ENCODE measurements at places on chromosomes 11 and 22.

GRCh38 chr22:18970176-18970947 is 34.3 kb upstream of the PRODH start:
- DNase-seq = peak; percentile 37

GRCh38 chr11:33651990-33652389 is 48.6 kb downstream of the C11orf91 start:
- DNase-seq = no peak

DNA sequence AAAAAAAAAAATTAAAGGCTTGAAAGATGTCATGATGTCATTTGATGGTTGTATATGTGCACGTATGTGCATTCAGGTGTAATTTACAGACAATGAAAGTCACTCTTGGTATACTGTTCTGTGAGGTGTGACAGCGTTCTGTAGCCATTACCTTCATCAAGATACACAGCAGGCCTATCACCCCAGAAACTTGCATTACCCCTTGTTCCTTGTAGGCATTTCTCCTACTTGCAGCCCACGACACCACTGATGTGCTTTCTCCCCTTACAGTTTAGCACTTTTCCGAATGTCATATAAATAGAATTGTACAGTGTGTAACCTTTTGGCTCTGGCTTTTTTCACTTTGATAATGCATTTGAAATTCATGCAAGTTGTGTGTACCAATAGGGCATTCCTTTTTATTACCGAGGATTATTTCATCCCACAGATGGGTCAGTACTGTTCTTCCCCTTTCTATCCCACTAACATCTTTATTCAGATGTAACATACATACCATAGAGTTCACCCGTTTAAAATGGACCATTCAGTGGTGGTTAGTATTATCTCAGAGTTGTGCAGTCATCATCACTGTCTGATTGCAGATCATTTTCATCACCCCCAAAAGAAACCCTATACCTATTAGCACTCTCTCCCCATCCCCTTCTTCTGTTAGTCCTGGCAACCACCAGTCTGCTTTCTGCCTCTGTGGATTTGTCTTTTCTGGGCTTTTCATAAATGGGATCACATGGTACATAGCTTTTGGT is 30.3 kb downstream of the BCR start:
- DNase-seq = no peak

DNA sequence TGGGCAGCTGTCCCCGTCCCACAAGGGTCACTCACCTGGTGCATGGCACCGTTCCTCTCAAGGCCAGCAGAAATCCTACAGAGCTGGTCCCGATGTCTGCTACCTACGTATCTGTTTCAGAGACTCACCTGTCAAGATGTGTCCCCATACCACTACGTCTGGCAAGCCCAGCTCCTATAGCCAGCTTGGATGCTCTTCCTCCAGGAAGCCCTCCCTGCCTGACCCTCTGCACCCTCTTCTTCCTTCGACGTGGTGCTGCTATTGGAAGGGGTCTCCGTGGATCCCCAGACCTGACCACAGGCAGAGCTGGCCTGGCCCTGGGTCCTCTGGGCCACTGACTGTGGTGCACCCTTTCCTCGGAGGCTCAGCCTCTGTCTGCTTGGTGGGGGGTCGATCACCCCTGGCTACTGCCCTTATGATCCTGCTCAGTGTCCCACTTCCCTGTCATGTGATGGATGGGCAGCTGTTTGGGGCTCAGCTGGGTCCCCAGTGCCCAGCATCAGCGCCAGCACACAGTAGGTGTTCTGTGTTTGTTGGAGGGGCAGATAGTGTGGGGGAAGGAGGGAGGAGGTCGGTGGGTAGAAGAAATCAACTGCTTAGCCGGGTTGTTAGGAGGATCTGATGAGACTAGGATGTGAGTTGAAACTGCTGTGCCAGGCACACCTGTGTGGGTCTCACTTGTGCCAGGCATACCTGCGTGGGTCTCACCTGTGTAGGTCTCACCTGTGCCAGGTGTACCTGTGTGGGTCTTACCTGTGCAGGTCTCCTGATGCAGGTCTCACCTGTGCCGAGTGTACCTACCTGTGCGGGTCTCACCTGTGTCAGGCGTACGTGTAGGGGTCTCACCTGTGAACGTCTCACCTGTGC is 21.7 kb upstream of the ARHGAP8 start:
- DNase-seq = no peak

GRCh38 chr11:133965031-133965601 is 8.3 kb upstream of the IGSF9B start:
- DNase-seq = no peak

- peak; percentile 37 for DNase-seq
Observed at GRCh38 chr11:113690619-113691569, 15.2 kb downstream of the TMPRSS5 start.

DNA sequence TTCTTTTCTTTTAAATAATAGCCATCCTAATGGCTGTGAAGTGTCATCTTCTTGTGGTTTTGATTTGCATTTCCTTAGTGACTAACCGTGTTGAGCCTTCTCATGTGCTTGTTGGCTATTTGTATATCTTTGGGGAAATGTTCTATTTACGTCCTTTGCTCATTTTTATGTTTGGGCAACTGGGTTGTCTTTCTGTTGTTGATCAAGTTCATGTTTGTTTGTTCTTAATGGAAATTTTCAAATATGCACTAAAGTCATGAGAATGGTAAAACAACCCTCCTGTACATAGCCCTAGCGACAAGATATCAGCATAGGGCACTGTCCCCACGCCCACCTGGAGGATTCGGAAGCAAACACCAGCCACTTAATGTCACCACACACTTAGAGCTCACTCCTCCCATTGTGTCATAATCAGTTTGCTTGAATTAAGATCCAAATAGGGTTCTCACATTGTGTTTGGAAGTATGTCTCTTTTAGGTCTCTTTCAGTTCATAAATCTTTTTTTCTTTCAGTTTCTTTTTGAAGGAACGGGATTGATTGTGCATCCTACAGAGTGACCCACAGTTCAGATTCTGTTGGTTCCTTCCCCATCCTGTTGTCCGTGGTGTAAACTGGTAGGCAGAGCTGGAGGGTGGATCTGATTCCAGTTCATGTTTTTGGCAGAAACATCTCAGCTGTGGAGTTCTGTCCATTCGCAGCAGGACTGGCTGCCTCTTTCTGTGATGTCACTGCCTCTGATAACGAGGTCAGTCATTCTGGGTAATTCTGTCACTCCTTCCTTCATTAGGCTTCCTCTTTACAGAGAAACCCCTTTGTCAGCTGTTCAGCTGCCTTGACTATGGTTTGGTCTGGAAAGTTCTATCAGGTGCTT is 26.4 kb upstream of the ADORA2A start:
- no peak for DNase-seq

DNA sequence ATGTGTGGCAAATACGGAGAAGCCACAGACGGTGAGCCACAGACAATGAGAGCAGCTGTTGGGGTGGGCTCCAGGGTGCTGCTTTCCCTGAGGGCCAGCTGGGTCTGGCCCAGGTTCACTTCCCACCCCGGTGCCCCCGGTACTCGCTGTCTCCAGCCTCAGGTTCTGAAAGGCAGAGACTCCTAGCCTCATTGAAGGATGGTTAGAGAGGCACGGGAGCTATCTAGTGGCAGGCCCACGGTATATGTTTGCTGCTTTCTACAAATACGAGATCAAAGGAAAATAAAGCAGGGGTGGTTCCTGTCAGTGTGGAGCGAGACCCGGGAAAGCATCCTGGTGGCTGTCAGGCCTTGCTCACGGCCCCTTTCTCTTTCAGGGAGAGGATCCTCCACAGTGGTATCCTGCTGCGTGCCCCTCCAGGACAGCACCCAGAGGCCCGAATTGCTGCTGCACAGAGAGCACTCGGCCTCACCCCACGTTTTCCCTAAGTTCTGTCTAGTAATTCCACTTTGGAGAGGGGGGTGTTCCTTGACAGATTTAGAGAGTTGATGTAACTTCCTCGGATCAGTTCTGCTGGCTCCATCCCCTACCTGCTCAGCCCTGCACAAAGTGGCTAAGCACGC is 3.0 kb downstream of the TMEM80 start:
- DNase-seq = no peak

DNA sequence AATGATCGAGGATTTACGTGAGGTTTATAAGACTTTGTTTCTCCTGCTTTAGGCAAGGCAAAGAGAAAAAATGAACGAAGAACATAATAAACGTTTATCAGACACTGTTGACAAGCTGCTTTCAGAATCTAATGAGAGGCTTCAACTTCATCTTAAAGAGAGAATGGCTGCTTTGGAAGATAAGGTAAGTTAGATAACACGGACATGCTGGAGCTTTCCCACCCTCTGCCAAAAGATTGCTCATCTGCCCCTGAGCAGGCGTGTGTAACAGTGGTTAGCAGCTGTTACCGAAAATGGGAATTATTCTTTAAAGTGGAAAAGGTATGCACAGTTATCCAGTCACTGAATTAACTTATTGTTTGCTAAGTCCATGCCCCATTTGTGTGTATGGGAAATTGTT is 62.8 kb upstream of the CTTN start:
- no peak for DNase-seq

- no peak for DNase-seq
Observed at GRCh38 chr11:77442394-77443053, 31.4 kb downstream of the PAK1 start.

GRCh38 chr11:44748606-44749005 is 21.8 kb downstream of the TSPAN18 start:
- DNase-seq = no peak

DNA sequence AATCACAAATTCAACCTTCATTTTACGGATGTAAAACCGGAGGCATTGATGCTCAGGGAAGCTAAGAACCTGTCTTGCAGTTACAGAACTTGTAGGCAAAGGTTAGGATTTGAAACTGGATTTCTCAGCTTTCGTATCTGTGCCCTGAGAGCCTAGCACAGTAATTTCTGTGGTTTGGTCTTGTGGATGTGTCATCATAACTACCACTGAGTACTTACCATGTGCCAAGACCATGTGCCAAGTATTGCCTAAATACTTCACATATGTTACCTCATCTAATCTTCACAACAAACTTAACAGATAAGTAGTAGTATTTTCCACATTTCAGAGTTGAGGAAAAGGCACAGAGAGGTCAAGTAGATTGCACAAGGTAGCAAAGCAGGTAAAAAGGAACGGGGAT is 140.7 kb downstream of the NXPE2 start:
- DNase-seq = no peak

- DNase-seq = no peak
Observed at GRCh38 chr11:123427405-123427804, 2.7 kb upstream of the GRAMD1B start.

- no peak for DNase-seq
Observed at GRCh38 chr11:12786450-12786849, 112.2 kb downstream of the TEAD1 start.

- no peak for DNase-seq
Observed at GRCh38 chr22:46848197-46848596, 85.7 kb downstream of the TBC1D22A start.

GRCh38 chr11:109034339-109034696 is 369.4 kb downstream of the DDX10 start:
- DNase-seq = no peak

DNA sequence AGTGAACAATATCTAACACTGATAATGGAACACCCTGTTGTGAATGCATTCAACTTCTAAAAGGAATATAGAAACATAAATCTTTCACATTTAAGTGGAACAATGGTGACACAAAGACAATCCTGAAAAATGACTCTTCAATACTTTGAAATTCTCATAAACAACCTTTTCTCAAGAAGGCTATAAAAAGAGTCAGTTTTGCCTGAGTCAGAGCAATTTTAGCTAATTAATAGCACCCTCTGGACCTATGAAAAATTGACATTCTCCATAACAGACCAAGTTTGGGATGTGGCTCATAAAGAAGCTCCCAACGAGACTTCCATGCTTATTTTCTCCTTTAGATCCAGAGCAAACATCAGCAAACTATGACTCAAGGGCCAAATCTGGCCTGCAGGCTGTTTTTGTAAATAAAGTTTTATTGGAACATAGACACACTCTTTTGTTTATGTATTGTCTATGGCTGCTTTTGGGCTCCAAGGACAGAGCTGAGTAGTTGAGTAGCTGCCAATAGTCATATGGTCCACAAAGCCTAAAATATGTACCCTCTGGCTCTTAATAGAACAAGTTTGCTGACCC is 108.0 kb downstream of the MAML2 start:
- no peak for DNase-seq

GRCh38 chr22:38570779-38571364 is 889 bp upstream of the DMC1 start:
- peak; percentile 54 for DNase-seq

DNA sequence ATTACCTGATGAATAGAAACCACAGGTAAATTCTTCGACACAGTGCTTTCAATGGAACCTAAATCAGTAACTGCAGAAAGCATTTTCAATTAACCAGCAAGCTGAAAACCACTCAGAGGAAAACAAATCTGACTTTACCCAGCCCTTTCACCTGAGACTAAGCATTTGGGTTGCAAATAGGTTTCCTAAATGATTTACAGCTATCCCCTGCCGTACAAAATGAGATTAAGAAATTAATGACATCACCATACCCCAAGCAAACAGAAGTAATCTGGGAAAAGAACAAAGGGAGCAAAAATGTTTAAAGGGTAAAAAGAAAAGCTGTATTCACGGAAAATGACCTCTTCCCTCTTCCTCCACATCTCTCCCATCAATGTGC is 584 bp downstream of the NOX4 start:
- no peak for DNase-seq

DNA sequence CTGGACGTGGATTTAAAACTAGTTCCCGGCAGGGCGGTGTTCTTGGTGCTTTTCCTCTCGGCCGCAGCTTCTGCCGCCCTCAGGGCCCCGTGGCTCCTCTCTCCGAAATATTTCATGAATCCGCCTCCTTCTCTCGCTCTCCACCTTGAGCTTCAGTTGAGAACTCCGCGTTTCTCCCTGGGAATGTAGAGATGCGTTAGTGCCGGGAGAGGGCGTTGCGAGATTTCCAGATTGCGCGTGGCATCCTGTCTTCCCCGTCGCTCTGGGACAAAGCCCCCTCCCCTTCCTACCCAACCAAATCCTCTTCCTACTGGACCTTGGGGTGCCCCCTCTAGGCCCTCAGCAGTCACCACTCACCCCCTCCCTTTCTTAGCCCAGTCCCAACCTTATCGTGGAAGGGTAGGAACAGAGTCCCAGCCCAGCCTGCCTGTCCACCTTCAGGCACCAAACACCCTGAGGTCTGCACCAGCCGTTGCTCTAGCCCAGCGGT is 15.5 kb upstream of the RAC2 start:
- DNase-seq = peak; percentile 45

- DNase-seq = no peak
Observed at GRCh38 chr11:120188811-120189455, 21.9 kb upstream of the OAF start.

- DNase-seq = peak; percentile 97
Observed at GRCh38 chr11:1309498-1310317, at the start of gene TOLLIP. TSS of gene TOLLIP (minus strand) at chr11:1309632. CDS start at chr11:1309498, 134 bp downstream.

DNA sequence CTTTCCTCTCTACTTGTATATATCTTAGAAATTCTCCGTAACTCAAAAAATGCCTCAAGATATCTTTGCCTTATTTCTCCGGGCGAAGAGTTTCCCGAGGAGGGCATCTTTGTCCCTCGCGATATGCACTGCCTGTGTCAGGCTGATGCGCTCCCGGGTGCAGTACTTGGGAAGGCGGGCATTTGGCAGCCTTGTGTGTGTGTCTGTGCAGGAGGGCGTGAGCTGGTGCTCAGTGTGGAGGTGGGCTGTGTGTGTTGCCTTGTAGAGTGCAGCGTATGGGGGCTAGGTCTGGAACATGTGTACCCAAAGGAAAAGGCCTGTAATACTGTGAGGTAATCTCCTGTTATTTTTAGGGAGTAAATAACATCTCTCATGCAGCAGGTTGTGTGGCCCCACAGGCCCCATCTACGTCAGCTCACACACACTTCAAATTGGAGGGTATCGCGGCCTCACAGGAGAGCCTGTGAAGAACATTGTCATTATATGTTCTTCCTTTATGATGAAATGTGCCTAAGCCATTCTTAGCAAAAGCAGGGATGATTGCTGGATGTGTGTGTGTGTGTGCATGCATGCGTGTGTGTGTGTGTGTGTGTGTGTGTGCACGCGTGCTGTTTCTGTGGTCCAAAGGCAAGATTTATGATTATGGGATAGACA is 77.5 kb downstream of the KCNJ1 start:
- DNase-seq = no peak

- no peak for DNase-seq
Observed at GRCh38 chr11:111465400-111465799, 46.8 kb downstream of the BTG4 start.

Data from stimulated activated CD4-positive, alpha-beta T cell treated with anti-CD3 and anti-CD28 coated beads, Interleukin-15, amount 100 ng/mL, for 24 hours (primary cell).